ENCODE measurements at places on chromosomes 5 and 9.

- DNase-seq: no peak
Observed at GRCh38 chr9:32866273-32866672, 82.9 kb downstream of the TMEM215 start.

DNA sequence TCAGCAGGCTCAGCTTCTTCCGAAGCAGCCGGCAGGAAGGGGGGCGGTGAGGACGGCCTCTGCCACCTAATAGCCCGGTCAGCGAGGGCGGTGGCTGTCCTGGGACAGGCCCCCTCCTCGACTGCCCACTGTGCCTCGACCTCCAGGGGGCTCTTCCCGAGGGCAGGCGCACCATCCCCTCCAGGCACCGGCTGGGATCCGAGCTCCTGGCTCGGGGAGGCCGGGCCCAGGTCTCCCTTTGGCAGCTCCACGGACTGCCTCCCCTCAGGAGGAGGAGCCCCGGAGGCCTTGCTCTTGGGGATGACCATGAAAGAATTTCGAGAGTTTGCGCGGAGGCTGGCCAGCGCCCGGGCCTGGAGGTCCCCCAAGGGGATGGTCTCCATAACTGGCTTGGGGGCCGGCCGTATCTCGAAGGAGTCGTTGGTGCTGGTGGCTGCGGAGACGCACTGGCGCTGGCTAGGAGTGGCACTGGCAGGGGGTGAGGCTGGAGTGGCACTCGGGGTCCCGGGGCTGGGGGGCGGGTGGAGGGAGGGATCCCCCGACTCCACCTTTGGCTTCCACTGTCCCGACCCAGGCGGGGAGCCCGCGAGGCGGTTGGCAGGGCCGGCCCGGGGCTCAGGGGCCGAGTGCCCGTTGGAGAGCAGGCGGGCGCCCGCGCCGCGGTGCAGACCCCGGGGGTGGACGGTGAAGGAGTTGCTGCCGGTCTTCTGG, 975 bp downstream of the TPRN start:
- DNase-seq: no peak

- peak; percentile 64 for DNase-seq
Observed at GRCh38 chr9:136784249-136784996, 6.7 kb upstream of the TMEM141 start.

DNA sequence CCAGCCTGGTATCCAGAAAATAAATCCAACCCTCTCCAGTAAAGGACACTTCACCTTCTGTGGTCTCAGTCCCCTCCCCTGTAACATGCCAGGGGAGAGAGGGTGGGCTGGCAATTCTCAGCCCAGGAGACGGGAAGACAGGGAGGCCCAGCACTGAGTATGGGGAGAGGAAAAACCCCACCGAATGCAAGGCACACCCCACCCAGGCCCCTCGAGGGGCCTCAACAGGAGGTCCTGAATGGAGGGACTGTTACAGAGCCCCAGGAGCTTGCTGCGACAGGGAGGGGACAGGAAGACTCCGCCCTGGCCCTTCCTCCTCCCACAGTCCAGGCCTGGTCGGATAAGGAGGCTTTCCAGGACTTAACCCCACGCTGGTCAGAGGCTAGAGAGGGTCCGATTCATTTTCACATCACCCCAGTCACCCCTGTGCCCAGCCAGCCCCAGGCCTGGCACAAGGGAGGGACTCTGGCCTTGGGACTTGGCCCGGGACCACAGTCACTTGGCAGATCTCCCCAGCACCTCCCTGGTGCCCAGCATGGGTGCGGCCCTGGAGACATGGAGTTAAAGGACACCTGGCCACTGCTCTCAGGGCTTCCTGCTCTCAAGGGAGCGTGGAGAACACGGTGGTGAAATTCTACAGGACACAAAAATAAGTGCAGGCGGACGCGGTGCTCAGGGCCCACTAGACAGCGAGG, 44.9 kb upstream of the STXBP1 start:
- peak; percentile 74 for DNase-seq

GRCh38 chr9:3200331-3200774, 325.4 kb downstream of the RFX3 start:
- DNase-seq: no peak

DNA sequence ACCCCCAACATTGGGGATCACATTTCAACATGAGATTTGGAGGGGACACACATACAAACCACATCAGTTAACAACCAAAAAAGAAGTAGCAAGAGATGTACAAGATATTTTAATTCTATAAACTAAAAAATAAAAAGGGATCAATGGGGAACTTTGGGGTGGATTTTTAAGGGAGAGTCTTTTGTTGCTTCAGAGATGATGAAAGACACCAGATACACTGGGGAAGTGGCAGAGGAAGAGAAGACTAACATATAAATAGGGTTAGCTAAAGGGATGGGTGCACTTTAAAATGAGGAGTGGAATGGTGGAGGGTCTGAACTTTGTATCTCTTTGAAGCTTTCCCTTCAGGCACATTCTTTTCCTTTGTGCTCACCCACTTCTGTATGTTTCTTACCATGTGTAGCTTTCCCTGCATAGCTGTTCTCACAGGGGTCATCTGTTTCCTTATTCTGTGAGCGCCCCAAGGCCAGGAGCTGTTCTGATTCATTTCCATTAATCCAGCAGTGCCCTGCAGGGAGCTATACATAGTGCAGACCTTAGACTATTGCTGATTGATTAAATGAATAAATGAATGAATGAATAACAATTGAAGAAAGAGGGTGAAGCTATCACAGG, 531.6 kb upstream of the KLF4 start:
- DNase-seq: no peak

DNA sequence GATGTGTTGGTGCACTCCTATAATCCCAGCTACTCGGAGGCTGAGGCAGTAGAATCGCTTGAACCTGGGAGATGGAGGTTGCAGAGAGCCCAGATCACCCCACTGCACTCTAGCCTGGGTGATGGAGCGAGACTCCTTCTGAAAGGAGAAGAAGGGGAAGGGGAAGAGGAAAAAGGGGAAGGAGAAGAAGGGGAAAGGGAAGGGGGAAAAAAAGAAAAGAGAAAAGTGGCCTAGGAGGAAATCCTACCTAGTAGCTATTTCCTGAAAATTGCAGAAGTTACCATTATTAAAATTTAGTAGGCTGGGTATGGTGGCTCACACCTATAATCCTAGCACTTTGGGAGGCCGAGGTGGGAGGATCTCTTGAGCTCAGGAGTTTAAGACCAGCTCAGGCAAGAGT, 67.4 kb downstream of the ARRDC3 start:
- no peak for DNase-seq

- no peak for DNase-seq
Observed at GRCh38 chr9:90504486-90504885, 138.1 kb downstream of the DIRAS2 start.

- no peak for DNase-seq
Observed at GRCh38 chr5:114734238-114734637, 372.4 kb downstream of the KCNN2 start.

GRCh38 chr5:118520771-118521415, 467.5 kb downstream of the DTWD2 start:
- DNase-seq: no peak

GRCh38 chr5:163649514-163649913, 144.1 kb downstream of the MAT2B start:
- peak; percentile 81 for DNase-seq

- DNase-seq: no peak
Observed at GRCh38 chr9:136820971-136821825, 13.4 kb downstream of the RABL6 start.

GRCh38 chr5:142342128-142342981, 17.5 kb upstream of the SPRY4 start:
- DNase-seq: no peak

- no peak for DNase-seq
Observed at GRCh38 chr9:130561056-130561455, 18.3 kb upstream of the FUBP3 start.

DNA sequence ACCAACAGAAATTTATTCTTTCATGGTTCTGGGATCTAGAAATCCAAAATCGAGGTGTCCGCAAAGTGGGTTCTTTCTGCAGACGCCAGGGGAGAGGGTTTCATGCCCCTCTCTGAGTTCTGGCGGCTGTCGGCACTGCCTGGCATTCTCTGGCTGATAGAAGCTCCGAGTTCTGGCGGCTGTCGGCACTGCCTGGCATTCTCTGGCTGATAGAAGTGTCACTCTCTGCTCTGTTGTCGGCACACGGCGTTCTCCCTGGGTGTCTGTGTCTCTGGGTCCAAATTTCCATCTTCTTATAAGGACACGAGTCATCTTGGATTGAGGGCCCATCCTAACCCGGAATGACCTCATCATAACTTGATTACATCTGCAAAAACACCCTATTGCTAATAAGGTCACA, 7.6 kb downstream of the GFI1B start:
- DNase-seq: no peak

DNA sequence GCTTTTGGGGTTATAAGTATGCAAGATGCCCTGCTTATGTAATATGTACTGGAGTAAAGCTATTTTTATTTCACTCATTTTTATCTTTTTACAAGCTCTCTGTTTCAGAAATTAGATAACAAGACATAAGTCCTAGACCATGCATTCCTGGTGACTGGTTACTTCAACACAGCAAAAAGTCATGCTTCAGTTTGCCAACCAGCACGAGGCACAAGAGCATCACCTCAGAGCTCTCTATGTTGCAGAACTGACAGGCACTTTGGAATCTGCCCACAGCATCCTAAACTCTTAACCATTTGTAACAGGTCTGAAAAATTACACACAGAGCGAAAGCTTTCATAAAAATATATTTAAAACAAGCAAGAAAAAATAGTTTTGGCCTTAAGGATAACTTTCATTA, 112.8 kb downstream of the MARCHF11 start:
- DNase-seq: no peak

DNA sequence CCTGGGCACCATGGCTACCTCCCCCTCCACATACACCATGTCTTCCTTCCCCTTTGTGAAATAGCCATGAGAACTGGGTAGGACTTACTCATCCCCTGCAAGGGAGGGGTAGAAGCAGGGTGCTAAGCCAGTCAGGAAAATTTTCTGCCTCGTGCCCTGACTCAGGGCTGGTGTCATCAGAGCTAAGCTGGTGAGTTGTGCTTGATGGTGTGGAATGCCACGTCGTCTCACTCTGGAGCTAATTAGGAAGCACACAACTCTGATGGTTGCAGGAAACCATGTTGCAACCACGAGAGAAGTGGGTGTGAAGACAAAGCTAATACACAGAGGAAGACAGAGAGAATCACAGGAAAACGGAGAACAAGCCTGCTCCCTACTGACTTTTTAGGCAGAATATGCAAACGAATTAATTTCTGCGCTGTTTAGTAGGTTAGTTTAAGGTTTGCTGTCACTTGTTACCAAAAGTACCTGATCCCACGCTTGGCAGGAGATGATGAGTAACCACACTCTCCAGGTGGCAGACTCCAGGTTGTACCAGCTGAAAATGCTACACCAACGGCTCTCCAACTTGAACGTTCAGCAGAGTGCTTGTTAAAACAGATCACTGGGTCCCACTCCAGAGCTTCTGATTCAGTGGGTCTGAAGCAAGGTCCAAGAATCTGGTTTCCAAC, 54.5 kb downstream of the STK10 start:
- DNase-seq: no peak

- DNase-seq: no peak
Observed at GRCh38 chr5:14003936-14004335, 59.4 kb upstream of the DNAH5 start.

GRCh38 chr9:125749951-125750626, 2.9 kb downstream of the PBX3 start:
- DNase-seq: no peak

DNA sequence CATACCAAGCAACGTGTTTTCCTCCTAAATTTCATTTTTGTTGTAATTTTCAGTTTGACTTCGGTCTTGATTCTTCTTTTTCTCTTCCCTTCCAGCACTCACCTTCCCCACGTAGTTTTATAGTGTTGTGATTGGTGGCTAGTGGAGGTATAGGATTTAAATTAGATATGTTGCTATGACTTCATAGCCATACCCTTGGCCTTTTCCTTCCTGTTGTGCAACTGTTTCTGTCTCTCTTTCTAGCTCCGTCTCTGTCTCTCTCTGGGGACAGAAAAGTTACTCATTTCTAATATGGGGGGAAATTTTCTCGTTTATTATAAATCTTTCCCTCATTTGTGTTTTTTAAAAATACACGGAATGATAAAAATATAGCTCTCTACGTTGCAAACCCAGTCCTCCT, 20.6 kb upstream of the C5orf24 start:
- no peak for DNase-seq

- DNase-seq: no peak
Observed at GRCh38 chr9:107273634-107274033, 9.4 kb upstream of the RAD23B start.

- DNase-seq: no peak
Observed at GRCh38 chr9:110065532-110065931, 142.4 kb downstream of the C9orf152 start.

GRCh38 chr9:6759185-6759977, 1.6 kb downstream of the KDM4C start:
- DNase-seq: no peak

GRCh38 chr9:20702570-20702969, 18.5 kb downstream of the FOCAD start:
- DNase-seq: no peak

DNA sequence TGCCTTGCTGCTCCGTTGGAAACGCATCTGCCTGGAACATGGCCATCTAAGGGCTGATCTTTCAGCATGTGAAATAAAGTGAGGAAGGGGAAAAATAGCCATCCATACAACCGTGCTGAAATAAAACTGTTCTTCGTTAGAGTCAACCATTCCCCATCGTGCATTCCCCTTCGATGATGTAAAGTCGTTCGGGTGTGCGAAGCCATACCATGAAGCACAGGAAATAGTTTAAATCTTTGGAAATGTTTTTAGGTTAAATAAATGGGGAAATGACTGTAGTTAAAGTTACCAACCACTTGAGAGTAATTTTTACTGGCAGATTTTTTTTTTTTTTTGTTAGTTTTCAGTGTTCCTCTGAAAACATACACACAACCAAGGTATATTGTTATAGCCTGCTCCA, 302.5 kb downstream of the SH3GL2 start:
- no peak for DNase-seq

DNA sequence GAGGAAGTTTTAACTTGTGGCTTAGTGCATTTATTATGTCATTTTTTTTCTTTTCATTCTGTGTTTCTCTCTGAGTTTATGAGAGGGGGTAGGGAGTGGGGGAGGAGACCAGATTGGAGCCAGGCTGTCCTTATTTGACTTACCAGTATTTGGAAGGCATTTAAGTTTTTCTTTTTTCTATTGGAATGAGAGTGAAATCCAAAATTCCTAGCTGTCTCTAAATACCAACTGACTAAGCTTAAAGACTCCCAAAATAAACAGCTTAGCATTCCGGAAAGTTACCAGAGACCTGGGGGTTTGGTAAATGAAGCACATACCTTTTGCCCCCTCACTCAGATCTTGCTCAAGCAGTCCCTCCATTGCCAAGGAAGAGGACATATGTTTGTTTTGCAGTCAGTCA, 581.9 kb upstream of the BRINP1 start:
- no peak for DNase-seq

GRCh38 chr5:58475404-58475803, 15.5 kb upstream of the PLK2 start:
- DNase-seq: no peak

DNA sequence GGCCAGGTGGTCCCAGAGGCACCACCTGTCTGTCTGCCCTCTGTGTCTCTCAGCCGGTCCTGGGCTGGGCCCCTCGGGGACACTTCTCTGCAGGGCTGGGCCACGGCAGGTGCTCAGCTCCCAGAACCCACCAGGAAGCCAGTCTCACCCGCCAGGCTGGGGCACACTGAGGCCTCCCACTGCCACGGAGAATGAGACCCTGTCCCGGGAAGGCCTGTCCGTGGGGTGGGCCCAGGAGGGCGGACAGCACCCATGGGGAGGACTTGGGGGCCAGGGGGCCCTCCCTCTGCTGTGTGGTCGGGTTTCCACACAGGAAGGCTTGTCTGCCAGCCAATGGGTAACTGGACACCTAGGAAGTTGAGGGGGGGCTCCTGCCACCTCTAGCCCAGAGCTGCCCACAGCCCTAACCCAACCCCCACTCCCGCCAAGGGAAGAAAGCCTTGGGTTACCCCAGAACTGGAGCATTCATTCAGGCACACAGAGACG, 4.1 kb upstream of the TUBB4B start:
- DNase-seq: no peak

All from T47D (cell line).